ENCODE measurements at places on chromosomes 1 and 21.

GRCh38 chr1:171984262-171984661, 143.0 kb downstream of the DNM3 start:
- no peak for DNase-seq

GRCh38 chr1:182376936-182377574, 14.5 kb downstream of the GLUL start:
- no peak for DNase-seq

GRCh38 chr1:177351361-177352108, 180.8 kb downstream of the BRINP2 start:
- DNase-seq, result no peak

- no peak for DNase-seq
These were observed 23.4 kb downstream of the SESN2 start for GRCh38 chr1:28282426-28283407.

DNA sequence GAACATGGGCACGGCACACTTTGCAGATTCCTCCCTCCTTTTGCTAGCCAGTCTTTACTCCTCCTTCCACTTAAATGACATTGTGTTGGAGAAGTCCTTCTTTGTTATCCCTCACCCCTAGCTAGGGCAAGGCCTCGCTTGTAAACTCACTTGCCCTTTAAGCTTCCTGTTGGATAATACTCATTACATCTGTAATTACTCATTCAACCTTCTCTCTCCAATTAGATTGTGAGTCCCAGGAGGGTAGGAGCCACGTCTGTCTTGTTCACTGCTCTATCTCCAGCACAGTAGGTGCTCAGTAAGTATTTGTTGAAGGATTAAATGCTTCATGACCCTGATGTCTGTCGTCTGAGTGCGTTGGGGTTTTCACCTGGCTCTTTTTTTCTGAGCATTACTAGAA, 98.7 kb upstream of the USP24 start:
- no peak for DNase-seq

- DNase-seq, result no peak
These were observed 8.4 kb downstream of the TIPRL start for GRCh38 chr1:168187177-168187576.

GRCh38 chr1:163265547-163265946, 56.2 kb upstream of the NUF2 start:
- no peak for DNase-seq

DNA sequence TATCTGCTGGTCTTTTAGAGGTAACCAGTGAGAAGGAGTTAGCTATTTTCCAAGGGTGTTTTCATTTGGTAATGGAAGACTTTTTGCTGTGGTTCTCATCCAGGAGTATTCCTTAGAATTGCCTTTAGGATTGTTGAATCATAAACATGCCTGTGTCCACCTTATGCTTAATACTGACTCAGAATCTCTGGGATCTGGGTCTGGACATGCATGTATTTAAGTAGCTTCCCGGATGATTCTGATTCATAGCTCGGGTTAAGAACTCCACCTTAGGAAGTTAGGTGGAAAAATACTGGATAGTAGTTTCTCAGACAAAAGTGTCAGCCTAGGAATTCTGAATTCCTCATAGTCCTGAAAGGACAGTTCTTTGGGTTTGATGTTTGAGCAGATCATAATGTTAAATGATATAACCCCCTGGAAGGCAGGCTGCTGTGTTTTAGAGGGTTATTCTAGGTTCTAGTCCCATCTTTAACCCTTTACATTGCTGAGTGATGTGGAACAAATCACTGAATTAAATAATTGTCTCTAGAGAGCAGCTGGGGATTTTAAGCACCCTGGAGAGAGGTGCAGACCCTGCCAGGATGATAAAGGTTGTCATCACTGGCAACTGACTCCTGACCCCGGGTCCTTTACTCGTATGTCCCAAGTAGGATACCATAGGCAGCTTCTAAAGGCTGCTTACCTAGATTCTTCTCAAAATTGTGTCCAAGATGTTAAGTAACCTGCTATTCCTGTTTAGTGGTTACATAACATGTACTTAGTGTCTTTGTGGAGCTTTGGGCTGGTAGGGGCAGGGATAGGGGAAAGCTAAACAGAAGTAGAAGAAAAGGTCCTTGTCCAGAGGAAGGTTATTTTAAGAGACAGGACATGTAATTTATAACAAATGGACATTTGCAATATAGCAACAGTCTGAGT, 14.5 kb upstream of the C4BPB start:
- DNase-seq, result no peak

GRCh38 chr1:88462488-88463261, 221.4 kb upstream of the PKN2 start:
- DNase-seq, result no peak
